H7 (cell line): ENCODE measurements at places on chromosomes 4 and X.

- DNase-seq, result peak; percentile 49
Observed at GRCh38 chr4:87973283-87974169, 2.0 kb upstream of the SPP1 start.

DNA sequence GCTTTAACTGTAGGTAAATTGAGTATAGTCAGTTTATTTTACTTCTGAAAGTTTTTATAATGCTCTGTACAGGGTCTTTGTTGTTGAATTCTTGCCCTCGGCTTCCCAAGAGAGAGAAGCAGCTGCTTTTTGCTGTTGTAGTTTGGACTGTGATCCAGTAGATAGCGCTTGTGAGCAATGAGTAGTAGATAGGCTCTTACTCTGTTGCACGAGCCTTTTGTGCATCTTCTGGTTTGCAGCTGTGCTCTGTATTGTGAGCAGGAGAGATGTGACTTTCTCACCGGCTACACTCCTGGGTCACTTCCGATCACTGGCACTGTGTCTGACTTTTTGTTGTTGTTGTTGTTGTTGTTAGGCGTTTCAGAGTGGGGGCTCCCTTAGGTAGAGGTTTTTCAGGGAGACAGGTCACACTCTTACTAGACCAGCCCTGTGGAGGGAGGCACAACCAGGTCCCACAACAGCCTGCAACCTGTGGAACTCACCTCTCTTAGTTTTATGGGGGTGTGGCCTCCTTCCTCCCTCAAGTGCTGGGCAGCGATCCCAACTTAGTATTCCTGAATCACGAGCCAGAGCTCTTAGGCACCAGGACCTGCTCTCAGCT is 822.1 kb upstream of the GALNTL6 start:
- peak; percentile 18 for DNase-seq

- no peak for DNase-seq
Observed at GRCh38 chrX:124015721-124016120, 54.2 kb downstream of the STAG2 start.

- peak; percentile 79 for DNase-seq
Observed at GRCh38 chr4:3413675-3414420, 27.9 kb upstream of the HGFAC start.

DNA sequence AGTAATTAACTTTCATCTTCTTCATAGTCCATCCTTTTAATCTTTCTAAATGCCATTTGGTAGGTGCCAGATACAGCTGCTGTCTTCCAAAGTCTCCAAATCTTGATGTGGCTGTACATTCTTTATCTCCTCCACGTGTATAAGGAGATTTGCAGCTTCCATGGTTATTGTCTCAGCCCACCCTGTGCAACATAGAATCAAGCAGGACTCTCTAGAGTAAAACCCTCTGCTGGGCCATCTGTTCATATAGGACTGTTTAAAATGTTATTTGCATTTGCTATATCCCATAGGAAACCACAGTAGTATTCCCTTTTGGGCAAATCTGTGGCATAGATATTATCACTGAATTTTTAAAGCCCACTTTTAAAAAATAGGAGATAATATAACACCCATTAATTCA is 527.2 kb upstream of the EPHA5 start:
- no peak for DNase-seq

DNA sequence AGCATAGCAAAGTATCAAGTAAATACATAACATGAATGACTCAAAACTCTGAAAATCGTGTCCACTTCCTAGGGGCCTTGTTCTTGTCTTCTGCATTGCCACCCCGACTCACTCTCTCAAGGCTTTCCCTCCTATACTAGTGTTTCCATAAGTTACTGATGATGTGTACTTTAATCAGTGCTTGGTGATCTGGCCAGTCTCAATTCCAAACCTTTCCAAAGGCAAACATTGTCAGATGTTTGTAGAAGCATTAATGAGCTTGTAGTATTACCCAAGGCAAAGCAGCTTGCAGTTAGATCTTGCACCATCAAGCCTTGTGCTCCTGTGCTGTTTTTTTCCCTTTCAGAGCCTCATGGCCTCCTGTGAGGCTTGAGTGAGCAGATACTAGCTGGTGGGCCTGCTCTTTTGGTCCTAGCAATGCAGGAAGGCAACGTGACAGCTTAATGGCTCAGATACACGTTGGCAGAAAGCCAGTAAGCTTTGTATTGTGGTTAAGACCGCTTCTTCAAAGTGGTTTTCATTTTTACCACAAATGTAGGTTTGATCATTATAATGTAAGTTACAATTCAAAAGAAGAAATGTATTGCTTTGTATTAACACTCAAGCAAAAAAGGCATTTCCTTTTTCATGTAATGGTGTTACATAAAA is 51.8 kb downstream of the RBPJ start:
- no peak for DNase-seq

- peak; percentile 73 for DNase-seq
Observed at GRCh38 chr4:6620891-6621555, 19.5 kb upstream of the MRFAP1 start.

DNA sequence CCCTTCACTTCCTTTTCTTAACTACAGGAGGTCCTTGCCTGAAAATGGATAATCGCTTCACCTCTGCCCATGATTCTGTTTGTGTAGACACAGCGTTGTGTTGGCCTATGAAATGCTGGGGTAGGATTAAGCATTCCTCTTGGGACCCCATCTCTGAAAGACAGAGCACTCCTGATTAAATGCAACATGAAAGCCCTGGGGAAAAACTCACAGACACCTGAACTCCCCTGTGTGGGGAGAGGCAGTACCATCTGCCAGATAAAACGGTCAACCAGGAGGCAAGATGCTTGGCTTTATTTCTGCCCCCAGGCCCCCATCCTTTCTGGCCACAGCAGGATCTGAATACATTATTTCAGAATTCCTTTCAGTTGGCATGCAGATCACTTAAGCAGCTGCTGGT is 1.9 kb downstream of the LGI2 start:
- DNase-seq, result no peak

DNA sequence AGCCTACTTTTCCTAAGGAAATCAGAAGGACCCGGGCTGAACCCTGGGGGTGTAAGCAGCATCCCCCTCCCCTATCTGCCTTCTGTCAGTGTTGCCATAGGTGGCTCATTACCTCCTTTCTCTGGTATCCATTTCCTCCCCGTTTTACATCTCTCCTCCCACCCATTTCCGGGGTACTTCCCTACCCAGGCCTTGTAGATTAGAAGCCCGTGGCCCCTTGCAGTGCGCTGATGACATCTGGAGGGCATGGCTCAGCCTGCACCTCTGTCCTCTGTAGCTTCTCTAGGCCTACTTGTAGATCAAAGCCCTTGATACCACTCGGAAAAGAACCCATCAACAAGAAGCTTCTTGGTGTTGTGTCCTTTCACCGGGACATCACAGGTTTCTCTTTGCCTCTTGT is 71.8 kb downstream of the NBDY start:
- DNase-seq, result peak; percentile 17

GRCh38 chr4:86034616-86035015 is 325.2 kb downstream of the MAPK10 start:
- DNase-seq, result no peak

DNA sequence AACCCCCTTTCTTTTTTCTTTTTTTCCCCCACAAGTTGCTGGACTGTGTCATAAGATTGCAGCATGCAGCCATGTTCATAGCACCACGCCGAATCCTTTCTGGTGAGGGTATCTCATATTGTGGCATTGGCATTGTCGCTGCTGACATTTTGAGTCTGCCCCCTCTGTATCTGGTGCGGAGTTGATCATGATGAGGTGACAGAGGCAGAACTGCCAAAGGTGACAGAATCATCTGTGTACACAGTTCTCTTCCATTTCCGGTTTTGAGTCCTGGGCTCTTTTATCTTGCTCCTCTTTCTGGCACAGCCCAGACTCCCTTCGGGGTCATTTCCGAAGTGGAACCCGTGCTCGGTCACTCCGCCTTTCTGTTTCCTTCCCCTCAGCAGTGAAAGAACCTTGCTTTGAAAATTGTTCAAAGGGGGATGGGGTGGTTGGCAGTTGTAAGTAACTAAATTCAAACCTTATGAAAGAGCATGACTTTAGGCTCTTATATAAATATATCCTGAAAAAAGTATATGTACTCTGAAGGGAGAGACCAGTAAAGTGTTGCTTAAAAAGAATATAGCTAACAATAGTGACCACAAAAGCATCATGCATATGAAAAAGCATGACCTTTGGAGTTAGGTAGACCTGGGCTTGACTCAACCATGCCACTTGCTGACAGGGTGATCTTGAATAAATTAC is 55.0 kb upstream of the BMP2K start:
- DNase-seq, result no peak

DNA sequence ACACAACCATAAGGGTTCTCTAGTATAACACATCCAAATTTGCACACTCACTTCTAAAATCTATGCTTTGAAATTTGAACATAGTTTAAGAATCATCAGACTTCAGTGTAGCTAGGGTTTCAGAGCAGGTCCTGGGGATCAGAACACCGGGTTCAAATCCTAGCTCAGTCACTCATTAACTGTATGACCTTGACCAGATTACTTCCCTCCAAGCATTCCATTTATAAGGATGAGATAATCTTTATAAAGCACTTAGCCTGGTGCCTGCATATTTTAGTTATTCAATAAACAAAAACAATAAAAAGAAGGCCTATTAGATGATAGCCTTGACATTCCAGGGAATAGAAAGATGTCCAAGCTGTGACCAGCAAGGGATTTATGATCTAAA is 4.8 kb upstream of the STBD1 start:
- DNase-seq, result no peak

- peak; percentile 76 for DNase-seq
Observed at GRCh38 chrX:13506574-13506973, 62.8 kb upstream of the EGFL6 start.

GRCh38 chr4:156892805-156893204 is 78.8 kb downstream of the PDGFC start:
- no peak for DNase-seq

- DNase-seq, result peak; percentile 77
Observed at GRCh38 chr4:82797405-82798111, 1.0 kb downstream of the SCD5 start.

DNA sequence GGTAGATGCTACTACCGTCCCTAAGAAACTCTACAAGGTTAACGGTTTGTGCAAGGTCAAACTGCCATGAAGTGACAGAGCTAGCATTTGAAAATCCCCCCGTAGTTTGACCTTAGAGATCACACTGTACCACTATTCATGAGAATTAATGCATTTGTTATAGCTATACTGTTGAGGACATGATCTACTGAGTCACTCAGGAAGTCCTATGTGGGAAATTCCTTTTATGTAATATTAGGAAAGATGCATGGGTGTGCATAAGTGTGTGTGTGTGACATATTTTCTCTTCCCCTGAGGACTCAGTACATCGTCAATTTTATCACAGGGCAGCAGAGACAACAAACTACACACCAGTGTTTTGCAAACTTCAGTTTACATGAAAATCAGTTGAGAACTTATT is 141.1 kb downstream of the FBXW7 start:
- no peak for DNase-seq

DNA sequence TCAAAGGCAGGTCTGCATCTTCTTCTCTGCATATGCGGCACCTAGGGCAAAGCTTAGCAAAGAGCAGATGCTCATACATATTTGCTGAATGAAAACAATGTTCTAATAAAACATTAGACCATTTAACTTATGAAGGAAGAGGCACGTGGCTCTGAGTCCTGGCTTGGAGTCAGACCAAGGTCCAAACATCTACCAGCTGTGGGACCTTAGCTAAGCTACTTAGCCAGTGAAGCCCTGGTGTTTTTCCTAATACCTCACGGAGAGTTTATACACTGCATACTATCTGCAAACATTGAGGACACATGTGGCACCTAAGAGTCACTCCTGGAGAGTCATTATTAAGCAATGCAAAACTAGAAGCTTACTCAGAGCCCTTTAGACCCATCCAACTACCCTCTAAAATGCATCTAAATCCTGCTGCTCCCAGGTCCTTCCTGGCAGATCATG is 9.0 kb downstream of the PDGFC start:
- DNase-seq, result no peak

GRCh38 chr4:118967393-118967792 is 78.7 kb downstream of the SYNPO2 start:
- no peak for DNase-seq

GRCh38 chrX:21469071-21469470 is 94.9 kb downstream of the CNKSR2 start:
- no peak for DNase-seq

DNA sequence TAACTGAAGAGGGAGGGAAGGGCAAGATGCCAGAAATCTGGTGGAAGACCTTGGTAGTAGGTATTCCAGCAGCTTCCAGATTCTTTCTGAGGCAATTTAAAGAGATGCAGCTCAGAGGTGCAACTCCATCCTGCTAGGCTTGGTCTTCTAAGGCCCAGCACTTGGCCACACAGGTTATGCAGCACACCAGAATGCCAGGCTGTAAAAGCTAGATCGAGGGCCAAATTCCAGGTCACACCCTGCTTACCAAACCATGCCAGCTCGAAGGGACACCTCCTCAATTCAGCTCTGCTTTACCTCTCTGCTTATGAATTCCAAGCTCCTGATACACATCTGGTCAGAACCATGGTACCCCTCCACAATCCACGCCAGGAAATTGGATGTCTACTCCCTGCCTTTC is 19.8 kb upstream of the ATXN3L start:
- DNase-seq, result no peak

- DNase-seq, result no peak
Observed at GRCh38 chr4:54651050-54651449, 6.7 kb upstream of the KIT start.

DNA sequence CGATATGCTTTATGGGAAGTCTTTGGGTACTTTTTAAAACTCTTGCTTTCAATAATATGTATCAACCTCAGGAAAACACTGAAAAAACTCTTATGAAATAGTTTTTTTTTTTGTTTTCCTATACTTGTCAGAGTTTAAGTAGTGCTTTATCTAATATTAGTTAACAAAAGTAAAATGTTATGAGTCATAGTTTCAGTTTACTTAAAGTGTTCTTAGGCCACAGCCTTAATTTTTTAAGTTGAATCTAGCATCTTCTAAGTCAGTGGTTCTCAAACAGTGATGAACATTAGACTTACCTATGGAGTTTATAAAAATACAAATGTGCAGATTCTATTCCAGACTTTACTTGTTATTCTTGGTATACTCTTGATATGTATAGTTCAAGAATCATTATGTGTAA is 26.3 kb upstream of the ADGRL3 start:
- DNase-seq, result no peak

DNA sequence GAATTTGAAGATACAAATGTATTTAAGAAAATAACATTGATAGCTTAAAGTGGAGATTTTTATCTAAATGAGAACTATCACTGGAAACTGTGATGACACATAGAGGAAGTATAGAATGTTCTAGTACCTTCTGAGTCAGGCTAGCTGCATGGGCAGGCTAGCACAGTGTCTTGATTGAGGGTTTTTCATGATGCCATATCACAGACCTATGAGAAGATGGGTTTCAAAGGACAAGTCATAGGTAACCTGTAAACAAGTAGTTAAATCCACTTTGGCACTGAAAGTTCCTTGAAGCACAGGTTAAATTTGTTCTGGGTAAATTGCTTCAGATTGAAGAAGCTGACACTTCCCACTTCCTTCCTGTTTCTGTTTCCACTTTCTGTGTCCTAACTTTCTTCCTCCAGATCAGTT is 48.2 kb upstream of the CDKN2AIP start:
- no peak for DNase-seq
